ENCODE measurements at places on chromosomes 3 and 15.

DNA sequence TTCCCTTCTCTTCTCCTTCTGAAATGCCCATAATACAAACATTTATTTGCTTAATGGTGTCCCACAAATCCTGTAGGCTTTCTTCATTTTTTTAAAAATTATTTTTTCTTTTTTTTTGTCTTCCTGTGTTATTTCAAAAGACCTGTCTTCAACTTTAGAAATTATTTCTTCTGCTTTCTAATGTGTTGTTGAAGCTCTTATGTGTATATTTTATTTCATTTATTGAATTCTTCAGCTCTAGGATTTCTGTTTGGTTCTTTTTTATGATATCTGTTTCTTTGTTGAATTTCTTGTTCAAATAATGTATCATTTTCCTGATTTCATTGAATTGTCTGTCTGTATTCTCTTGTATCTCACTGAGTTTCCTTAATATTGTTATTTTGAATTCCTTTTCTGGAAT is 63.1 kb downstream of the AP4E1 start:
- no peak for DNase-seq

DNA sequence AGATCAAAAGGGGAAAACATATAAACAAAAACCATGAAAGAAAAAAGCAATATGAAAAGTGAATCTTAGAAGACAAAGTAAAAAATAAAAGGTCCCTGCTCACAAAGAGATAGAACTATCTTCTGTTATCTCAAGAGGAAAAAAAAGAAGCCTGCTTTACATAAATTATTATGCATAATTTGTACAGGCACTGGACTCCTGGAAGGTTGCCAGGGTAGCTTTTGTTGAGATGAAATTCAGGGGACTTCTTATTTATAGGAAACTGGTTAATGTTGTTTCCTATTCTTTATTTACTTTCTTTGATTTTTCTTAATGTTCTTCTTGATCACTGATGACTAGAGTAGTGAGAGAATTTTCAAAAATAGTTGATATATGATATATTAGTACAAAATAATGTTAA is 66.9 kb downstream of the PPM1L start:
- no peak for DNase-seq

DNA sequence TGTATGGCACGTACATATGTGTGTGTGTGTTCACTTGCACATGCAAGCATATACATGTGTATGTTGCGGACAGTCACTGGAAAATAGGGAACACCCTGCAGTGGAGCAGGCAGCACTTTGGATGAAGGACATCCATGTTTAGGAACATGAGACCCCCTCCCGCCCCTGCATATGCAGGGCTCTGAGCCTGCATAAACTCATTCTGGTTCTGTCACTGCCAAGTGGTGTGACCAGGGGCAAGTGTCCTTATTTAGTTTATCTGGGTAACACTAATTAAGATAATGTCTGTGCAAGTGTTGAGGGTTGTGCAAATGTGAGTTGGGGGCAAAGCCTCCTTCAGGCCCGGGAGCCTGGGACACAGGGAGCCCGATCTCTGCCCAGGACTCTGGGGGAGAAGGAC is 105.7 kb downstream of the CORO2B start:
- no peak for DNase-seq

GRCh38 chr3:78050276-78051065 is 1010.6 kb downstream of the ROBO2 start:
- DNase-seq, result no peak

GRCh38 chr3:159159546-159159945 is 357.7 kb downstream of the MFSD1 start:
- DNase-seq, result no peak

Measured in stimulated activated CD8-positive, alpha-beta memory T cell treated with anti-CD3 and anti-CD28 coated beads, Interleukin-15, amount 100 ng/mL, for 24 hours (primary cell).